Retina (tissue), 1 donor: ENCODE measurements at places on chromosomes 2 and 18.
A peak's percentile ranks its signal among the peaks of the same experiment; 100 is the strongest.

DNA sequence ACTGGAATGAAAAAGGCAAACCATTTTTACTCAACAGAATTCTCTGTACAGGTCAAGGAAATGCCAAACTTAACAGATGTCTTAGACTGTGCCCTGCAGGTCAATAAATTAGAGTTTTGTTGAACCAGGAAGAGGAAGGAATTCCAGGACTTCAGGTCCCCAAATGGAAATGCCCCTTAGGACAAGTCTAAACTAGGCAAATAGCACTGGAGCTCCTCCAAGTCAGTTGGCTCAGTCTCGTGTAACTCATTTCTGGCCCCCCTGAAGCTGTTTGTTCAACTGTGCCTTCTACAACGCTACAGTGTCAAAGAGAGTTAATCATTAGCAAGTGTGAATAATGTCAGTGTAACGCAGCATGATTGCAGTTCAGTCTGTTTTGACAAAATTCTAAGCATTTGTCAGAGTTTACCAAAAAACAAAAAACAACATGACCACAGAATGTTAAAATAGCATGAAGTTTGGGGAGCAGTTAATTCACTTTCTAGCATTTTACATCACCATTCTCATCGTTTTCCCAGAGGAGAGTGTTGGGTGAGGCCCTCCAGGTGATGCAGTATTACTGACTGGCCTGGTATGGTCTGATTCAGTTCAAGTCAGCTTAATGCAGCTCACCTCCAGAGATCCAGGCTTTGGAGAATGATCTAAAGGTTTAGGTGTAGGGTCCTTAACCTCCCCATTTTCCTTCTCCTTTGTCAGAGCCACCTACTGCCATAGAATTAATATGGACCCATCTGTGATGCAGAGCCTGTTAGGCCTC lies 108.1 kb downstream of the AQP4 start:
- DNase-seq, result no peak

- DNase-seq, result no peak
These were observed 1.6 kb downstream of the EPC2 start for GRCh38 chr2:148646231-148646559.

DNA sequence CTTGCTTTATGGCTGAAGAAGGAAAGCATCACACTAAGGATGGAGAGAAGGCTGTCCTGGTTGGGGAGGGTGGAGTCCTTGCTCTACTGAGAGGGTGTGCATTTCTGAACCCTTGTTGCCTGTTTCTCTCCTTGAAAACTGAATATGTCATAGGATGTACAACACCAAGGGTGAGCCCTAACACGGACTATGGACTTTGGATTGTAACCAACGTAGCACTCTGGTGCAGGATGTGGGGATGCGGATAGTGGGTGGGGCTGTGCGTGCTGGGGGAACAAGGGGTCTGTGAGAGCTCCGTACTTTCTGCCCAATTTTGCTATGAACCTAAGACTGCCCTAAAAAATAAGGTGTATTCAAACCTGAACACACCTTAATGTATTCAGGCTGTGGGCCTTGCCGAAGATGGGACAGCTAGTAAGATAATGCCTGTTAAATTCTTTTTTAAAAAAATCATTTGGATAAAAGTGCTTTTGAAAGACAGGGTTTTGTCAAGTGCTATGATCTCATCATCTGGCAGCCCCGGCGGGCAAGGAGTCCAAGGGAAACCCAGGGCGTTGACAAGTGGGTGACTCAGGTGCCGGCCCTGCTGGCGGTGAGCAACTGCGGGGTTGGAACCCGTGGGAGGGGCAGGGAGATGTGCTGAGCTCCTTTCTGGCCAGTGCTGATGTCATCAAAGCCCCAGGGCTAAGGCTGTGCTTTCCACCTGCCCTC lies 54.0 kb downstream of the GATA6 start:
- DNase-seq, result no peak

- DNase-seq, result peak; percentile 10
These were observed 4.3 kb upstream of the PLCL1 start for GRCh38 chr2:197800091-197800490.

- no peak for DNase-seq
These were observed 588 bp downstream of the OTX1 start for GRCh38 chr2:63051042-63051794.

DNA sequence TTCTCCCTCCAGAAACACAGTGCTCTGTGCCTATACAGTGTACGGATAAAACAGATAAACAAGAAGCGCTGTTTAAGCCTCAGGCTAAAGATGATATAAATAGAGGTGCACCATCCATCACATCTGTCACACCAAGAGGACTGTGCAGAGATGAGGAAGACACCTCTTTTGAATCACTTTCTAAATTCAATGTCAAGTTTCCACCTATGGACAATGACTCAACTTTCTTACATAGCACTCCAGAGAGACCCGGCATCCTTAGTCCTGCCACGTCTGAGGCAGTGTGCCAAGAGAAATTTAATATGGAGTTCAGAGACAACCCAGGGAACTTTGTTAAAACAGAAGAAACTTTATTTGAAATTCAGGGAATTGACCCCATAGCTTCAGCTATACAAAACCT lies 70.7 kb downstream of the TANK start:
- DNase-seq, result no peak
